DMS 273 treated with DMSO at 0.1 percent for 48 hours (cell line): ENCODE measurements at places on chromosomes 4 and X.

DNA sequence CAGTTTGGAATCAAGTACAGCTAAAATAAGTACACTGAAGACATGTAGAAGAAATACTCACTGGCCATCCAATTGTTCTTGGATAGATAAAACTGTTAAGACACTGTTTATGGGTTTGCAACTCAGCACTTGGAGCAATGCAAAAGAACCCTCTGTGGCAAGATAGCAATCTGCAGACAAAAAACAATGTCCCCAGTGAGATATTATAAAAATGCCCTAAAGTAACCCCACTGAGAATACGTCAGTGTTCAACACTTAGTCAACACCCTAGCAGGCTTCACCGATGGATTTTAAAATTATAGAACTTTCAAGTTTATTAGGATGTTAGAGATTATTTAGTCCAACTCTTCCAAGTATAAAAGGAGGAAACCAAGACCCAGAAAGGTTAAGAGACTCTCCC, 47.5 kb upstream of the NDP start:
- no peak for DNase-seq

- no peak for DNase-seq
These were observed 135.8 kb upstream of the GUCY1A1 start for GRCh38 chr4:155530857-155531256.

DNA sequence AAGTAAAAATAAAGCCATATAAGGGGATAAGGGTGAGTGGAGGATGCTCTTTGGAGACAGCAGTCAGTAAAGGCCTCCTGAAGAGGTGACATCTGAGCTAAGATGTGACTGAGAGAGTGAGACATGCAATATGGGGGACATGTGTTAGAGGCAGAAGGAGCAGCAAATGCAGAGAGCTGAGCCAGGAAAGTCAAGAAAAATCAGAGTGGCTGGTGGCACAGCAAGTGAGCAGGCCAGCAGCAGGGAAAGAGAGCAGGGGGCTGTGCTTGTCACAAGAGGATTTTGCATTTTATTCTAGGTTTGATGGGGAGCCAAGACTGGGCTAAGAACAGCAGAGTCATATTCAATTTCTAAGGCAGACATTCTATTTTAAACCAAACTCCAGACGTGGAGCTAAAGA, 394.5 kb downstream of the KCNIP4 start:
- no peak for DNase-seq

DNA sequence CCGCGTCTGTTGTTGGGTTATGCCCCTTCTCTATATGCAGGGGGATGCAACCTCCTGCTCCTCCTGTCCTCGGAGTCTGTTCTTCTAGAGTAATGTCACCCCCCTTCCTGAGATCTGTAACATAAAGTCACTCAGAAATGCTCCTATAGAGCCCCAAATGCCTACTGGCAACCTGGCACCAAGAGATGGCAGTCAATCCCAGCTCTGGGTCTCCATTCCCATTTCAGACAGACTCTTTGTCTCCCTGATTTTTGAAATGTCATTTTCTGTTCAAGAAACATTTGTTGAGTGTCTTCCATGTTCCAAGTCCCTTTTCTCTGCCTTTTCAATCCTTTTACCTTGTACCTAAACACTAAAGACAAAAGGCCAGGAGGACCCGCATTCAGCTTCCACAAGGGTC, 9.6 kb upstream of the PRDM8 start:
- no peak for DNase-seq

DNA sequence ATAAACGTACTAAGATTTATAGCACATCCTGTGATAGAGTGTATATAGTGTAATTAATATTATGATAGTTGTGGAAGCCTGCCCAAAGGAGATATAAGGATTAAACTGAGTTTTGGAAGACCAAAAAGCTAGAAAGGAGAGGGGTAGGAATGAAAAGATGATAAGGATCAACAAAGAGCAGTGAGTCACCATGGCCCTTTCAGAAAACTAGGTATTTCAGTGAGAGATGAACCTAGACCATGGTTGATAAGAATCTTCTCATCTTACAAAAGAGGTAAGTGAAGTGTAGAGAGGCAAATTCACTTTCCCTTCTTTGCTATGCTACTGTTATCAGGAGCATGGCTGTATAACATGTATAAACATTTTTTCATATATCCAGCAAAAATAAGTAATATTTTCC, 133.8 kb upstream of the PLAC1 start:
- no peak for DNase-seq

DNA sequence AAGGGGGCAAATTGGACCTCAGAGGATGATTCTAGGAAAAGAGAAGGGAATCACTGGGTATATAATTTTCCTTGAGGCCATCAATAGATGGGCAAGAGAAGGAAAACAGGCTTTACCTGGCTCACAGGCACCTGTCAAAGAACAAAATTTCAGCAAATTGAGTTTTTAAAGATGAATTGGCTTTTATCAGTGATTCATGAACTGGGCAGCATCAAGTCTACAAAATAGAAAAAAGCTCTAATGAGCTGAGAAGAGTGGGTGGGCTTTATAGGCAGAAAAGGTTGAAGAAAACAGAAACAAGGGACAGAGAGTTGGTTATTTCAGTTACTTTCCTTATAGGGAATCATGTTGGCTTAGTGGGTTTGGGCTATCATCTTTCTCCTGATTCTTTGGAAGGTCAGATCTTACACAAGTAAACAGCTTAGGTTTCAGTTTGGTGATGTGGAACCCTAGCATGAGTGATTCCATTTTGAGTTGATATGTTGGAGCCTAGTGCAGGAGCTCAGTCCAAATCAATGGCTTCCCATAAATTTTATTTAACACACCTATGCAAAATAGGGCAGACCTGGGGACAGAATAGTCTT, 120.7 kb upstream of the MED14 start:
- DNase-seq: no peak

DNA sequence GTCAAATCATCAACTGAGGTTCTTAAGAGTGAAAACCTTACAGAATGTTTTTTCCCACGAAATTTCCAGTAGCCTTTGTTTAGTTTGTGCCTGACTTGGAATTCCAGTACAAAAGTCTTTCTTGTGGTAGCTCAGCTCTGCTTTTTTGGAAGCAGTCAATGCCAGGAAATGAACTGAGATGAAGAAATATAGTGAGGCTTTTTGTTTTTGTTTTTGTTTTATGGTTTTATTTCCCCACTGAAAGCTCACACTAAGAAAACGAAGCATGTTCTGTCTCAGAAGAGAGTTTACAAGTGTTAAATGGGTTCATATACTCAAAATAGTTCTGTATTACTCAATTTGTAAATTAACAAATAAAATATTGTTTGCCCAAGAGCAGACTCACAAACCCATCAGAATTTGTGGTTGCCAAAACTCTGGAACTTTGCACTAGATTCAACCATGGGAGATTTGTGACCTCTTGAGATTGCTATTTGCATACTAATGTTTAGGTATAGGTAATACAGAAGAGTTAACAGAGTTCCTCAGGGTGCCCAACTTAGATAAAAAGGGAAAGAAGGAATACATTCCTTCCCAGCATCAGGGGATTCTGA, 1060.8 kb downstream of the FAT4 start:
- no peak for DNase-seq

- DNase-seq: no peak
These were observed 113.0 kb upstream of the TLR3 start for GRCh38 chr4:185955826-185956543.

DNA sequence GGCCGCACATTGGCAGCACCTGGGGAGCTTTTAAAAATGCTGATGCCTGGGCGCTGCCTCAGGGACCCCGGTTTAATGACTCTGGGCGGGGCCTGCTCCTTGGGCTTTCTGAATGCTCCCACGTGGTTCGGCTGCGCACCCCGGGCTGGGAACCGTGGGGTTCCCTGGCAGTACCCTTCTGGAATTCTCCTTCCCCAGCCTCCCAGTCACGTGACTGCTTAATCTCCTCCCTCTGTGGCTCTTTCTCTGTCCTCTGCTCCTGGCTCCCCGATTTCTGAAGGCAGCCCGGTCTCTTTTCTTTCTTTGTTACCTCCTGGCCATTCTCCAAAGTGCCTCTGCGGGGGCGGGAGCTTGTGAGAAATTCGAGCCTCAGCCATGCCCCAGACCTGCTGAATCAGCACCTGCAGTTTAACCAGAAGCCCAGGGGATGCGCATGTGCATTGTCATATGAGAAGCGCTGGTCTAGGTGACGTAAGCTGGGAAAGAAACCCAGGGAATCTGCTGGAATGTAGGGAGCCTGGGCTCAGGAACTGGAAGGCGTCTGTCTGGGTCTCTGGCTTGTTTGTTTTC, 16.6 kb downstream of the CLCN4 start:
- peak; percentile 52 for DNase-seq

GRCh38 chr4:137067735-137068134, 464.6 kb downstream of the PCDH18 start:
- no peak for DNase-seq

DNA sequence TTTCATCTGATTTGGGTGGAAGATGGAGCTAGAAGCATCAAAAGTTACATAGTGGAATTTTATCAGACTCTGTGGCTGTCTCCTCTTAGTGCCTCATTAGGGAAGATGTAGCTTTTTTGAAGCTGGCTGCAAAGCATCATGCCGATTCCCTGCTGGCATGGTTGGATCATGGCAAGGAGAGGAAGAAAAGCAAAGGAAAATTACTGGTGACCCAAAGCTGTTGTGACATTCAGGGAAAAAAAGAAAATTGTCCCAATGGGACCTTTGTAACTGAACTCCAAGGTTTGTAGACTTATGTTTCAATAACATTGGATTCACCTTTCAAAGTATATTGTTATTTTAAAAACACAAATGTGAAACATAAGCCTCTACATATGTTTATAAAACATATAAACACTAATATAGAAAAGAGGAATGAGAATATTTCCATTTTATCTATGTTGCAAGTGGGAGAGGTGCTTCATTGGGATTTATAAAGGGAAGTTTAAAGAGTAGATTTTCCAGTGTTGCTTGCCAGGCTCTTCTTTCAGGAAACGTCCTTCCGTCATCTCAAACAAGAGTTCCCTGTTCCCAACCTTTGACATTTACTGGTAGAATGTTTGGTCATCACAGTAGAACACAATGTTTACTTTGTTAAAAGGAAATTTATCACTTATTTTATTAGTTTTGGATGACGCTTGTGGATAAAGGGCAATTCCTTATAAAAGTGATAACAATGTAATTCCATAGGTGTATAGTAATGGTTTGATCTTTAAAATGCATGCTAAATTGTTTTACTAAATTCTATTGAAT, 190.1 kb upstream of the GPRIN3 start:
- no peak for DNase-seq

DNA sequence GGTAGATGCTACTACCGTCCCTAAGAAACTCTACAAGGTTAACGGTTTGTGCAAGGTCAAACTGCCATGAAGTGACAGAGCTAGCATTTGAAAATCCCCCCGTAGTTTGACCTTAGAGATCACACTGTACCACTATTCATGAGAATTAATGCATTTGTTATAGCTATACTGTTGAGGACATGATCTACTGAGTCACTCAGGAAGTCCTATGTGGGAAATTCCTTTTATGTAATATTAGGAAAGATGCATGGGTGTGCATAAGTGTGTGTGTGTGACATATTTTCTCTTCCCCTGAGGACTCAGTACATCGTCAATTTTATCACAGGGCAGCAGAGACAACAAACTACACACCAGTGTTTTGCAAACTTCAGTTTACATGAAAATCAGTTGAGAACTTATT, 141.1 kb downstream of the FBXW7 start:
- no peak for DNase-seq

- DNase-seq: no peak
These were observed 10.6 kb downstream of the TLR6 start for GRCh38 chr4:38846015-38846414.

GRCh38 chr4:96685691-96686090, 845.8 kb downstream of the PDHA2 start:
- DNase-seq: no peak

- no peak for DNase-seq
These were observed 493.5 kb downstream of the IL15 start for GRCh38 chr4:142129931-142130330.

GRCh38 chr4:6419452-6420028, 52.9 kb downstream of the PPP2R2C start:
- DNase-seq: no peak

- no peak for DNase-seq
These were observed 103.6 kb upstream of the ADGRG2 start for GRCh38 chrX:19225909-19226308.

DNA sequence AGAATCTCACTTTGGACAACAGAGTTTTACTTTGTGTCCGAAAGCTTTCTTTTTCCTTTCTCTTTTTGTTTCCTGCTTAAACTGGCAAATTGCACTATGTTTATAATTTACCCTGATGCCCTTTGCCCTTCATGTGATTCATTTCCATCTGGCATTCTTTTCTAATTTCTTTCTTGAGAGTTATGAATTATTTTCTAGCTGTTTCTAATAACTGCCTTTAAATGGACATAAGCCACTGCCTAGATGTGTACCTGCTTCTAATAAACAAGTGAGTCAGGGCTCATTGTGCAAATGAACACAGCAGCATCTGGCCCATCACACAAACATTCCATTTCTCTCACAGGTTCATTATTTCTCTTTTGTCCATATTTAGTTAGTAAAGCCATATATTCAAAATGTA, 242.3 kb upstream of the GPRIN3 start:
- DNase-seq: no peak

DNA sequence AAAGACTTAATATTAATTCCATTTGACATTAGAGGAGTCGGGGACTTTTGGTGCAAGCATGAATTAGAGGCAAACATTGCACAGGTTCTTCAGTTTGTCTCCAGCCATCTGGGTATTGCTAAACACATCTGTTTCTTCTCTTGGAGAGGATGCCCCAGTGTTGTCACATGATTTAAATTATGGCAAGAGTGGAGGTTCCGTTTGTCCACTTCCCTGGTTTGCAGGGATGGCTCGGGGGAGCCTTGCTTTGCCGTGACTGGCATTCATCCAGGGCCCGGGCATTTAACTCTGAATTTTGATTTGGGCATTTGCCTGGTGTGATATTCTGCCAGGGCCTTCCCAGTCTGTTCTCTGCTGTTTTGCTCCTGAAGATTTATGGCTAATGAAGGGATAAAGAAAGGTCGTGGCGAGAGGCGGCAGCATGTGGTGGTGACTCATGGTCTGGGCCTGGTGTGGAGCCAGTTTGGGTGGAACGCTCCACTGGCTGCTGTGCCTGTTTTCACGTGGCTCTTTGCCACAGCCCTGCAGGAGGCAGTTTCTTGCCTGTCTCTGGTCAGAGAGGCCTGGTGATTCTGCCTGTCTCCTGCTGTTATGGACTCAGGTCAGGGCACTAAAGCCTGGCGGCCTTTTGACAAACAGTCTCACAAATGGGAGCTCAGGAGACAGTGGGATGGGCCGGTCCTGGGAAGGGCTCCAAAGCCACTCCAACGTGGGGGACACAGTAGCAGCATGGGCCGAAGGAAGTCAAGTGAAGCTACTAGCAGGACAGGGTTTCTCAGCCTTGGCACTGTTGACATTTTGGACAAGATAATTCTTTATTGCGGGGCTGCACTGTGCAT, 99.4 kb upstream of the PGRMC2 start:
- DNase-seq: peak; percentile 88

- no peak for DNase-seq
These were observed 696 bp downstream of the SCRG1 start for GRCh38 chr4:173398220-173398619.

DNA sequence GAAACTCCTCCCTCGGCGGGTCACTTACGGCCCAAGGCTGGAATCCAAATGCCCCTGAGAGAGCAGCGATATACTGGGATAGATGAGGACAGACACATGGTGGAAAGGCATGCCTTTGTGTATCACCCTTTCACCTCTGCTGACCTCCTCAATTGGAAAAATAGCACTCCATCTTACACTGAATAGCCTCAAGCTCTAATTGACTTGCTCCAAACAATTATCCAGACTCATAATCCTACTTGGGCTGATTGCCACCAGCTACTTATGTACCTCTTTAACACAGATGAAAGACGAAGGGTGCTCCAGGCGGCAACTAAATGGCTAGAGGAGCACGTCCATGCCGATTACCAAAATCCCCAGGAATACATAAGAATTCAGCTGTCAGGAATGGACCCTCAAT, 1142.2 kb downstream of the ARAP2 start:
- DNase-seq: no peak

GRCh38 chrX:9864011-9864410, 77.8 kb downstream of the SHROOM2 start:
- DNase-seq: no peak
